ENCODE measurements at places on chromosomes 6 and 20. TPM values are rescaled to one million over a fixed set of nuclear protein-coding genes. Genes with fewer than 3 reads are reported as not detected.

- H3K4me1 ChIP-seq: no peaks in the 10 kb centered on the region
- no peaks in the 10 kb centered on the region for H3K27me3 ChIP-seq
- H3K27ac ChIP-seq: no peak overlapping the region
Observed at GRCh38 chr6:131116755-131117360, 18.4 kb upstream of the AKAP7 start.

DNA sequence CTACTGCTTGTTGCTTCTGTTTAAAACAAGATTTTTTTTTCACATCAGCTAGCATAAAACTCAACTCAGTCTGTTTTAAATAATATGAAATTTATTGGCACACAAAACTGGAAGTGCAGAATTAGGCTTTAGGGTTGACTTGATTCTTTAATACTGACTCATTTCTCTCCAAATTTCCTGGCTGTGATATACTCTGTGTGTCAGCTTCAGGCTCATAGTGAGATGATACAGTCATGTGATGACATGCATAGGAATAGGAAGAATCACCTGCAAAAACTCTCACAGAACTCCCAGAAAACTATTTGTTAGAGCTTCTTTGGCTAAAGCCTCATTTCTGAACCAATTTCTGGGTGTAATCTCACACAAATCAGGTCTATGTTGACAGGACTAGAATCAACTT is 1068.0 kb upstream of the EPHA7 start:
- H3K27ac ChIP-seq: no peak overlapping the region
- no peak overlapping the region for H3K4me3 ChIP-seq
- H3K36me3 ChIP-seq: no peaks in the 10 kb centered on the region
- no peak for DNase-seq
- no peaks in the 10 kb centered on the region for H3K4me1 ChIP-seq
- H3K27me3 ChIP-seq: no peaks in the 10 kb centered on the region

Gene RRAGD
- total RNA-seq: 14.0 TPM

- no peak for DNase-seq
- H3K27ac ChIP-seq: no peak overlapping the region
- H3K27me3 ChIP-seq: no peaks in the 10 kb centered on the region
- H3K4me1 ChIP-seq: peaks cover 15% of the 10 kb centered on the region
- H3K4me3 ChIP-seq: no peak overlapping the region
- H3K36me3 ChIP-seq: no peaks in the 10 kb centered on the region
Observed at GRCh38 chr6:73079611-73079955, 145.7 kb downstream of the KHDC1L start.
